ENCODE measurements at places on chromosomes 11 and 22.
A peak's percentile ranks its signal among the peaks of the same experiment; 100 is the strongest.

DNA sequence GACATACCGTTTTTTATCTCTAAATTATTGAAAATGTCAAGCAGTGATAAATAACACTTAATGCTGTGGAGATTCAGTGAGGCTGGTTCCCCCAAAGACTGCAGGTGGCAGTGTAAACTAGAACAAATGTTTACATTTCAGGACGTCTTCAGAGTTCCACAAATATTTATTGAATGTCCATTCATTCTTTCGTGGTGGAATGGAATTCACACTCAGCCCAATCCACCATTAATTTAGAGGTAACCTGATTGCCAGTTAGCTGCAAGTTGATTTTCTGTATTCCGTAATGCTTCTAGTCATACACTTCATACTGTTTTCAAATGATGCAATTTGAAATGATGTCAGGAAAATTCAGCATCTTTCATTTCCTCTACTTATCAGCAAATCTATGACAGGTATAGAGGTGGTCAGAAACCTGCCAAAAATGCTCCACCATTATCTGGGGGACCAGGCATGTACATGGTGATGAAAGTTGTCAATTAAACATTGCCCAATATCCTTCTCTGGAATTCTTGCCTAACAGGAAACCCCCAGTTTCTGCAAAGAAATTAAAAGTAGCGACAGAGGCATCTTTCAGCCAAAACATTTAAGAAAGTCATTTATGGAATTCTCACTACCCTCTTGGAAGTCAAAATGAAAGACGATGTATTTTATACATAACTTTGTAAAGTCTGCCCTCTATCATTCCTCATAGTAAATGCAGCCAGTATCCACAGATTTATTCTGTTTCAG is 94.3 kb upstream of the BMAL1 start:
- DNase-seq = peak; percentile 15

- no peak for DNase-seq
Measured at GRCh38 chr22:36938028-36938425, 24.6 kb downstream of the CSF2RB start.

DNA sequence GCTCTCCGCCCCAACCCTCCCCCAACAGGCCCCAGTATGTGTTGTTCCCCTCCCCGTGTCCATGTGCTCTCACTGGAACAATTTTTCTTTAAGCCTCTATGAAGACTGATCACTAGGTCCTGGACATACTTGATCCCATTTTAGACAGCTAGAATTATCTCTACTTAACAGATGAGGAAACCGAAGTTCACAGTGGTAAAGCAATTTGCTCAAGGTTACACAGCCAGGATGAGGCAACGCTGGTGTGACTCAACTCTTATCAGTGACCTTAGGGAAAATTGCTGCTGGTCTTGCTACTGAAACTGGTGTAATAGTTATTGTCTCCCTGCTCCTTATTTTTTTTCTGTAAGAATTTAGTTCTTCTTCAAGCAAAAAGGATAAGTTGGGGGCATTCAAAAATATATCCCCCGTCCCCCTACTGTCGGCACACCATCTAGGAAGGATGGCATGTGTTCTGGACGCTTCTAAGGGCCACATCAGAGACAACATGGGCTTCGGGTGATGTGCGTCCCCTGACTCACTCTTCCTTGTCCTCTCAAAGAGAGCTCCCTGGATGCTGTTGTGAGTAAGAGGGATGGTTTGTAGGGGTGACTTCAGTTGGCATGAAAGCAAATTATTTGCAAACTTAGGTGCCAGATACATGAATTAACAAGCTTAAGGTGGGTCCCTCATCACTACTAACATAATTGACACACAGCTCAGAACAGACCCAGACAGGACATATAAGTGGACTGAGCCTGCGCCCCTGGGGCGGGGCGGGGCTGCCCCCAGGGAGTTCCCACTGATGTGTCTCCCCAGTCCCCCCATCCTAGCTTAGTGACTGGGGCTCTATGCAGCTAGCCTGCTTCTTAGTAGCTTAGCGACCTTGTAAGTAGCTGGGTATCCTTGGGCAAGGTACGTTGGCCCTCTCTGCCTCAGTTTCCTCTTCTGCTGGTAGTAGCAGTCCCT is 23.6 kb upstream of the ALX4 start:
- no peak for DNase-seq

DNA sequence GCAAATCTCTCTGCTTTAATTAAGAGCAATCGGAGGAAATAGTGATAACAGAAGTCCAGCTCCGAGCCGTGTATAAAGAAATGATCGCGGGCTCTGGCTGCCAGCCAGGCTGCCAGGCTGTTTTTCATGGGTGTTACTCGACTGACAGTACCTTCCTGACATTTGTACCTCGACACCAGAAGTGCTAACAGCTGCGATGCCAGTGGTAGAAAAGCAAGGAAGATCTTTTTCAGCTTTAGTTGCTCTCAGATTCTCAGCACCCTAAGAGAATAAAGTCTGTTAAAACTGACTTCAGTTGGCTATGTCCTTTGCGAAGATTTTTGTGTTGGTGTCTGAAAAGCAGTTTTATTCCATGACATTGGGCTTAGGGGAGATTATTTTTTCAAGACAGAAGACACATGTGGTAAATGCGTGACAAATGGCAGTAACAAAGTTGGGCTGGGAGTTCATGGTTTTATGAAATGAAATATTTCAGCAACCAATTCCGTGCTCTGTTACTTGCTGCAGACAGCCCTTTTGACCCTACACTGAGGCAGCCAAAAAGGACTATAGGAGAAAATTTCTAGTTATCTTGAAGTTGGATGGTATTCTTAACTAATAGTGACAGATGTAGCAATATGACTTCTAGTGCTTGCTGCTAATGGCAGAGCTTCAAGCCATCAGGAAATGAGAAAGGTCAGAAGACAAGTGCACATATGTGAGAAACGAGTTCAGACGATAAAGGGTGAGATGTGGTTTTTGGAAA is 296.2 kb downstream of the CNTN5 start:
- no peak for DNase-seq

- DNase-seq = peak; percentile 16
Measured at GRCh38 chr11:13450832-13451397, 12.1 kb downstream of the BTBD10 start.

GRCh38 chr11:133929401-133930052 is 27.2 kb downstream of the IGSF9B start:
- DNase-seq = no peak

DNA sequence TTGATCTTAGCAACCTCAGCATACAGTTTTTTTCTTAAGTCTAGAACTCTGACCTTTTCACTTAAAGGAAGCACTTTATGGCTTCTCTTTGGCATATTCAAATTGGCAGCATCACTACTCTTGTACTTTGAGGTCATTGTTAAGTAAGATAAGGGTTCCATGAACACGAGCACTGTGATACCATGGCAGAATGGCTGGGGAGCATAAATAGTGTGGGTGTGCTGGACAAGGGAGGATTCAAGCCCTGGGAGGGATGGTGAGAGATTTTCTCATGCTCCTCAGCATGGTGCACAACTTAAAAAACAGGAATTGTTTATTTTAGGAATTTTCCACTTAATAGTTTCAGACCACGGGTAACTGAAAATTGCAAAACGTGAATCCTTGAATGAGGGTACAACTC is 111.4 kb downstream of the ATXN10 start:
- DNase-seq = no peak

DNA sequence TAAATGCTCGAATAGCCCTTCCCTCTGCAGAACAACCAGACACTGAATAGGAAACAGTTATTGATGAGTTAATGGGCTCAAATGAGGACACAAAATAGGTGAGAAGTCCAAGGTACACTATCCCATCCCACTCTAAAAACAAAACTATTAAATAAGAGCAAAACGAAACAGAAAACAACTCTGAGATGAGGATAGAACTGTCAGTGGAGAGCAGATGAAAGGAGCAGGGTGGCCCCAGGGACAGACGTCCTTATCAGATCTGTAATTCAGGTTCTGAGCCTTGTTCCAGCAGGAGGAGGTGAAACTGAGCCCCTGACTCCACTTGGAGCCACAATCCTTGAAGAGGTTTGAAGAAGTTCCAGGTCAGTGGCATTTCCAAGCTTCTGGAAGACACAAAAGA is 8.5 kb upstream of the SNX19 start:
- no peak for DNase-seq

GRCh38 chr11:120136356-120136755 is 1.6 kb downstream of the TRIM29 start:
- DNase-seq = no peak

- DNase-seq = no peak
Measured at GRCh38 chr11:46930089-46930488, 6.5 kb upstream of the CSTPP1 start.

DNA sequence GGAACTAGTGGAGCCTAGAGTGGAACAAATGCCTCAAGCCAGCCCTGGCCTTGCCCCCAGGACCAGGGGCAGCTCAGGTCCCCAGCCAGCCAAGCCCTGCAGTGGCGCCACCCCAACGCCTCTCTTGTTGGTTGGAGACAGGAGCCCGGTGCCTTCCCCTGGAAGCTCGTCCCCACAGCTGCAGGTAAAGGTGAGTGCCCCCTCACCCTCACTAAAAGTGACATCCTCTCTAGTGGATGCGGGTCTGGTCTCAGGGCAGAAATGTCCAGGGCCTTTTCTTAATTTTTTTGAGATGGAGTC is 21.5 kb downstream of the MICALL1 start:
- no peak for DNase-seq

GRCh38 chr11:105738986-105739795 is 129.3 kb downstream of the GRIA4 start:
- no peak for DNase-seq

GRCh38 chr11:117734601-117735024 is 62.4 kb downstream of the DSCAML1 start:
- DNase-seq = peak; percentile 16

DNA sequence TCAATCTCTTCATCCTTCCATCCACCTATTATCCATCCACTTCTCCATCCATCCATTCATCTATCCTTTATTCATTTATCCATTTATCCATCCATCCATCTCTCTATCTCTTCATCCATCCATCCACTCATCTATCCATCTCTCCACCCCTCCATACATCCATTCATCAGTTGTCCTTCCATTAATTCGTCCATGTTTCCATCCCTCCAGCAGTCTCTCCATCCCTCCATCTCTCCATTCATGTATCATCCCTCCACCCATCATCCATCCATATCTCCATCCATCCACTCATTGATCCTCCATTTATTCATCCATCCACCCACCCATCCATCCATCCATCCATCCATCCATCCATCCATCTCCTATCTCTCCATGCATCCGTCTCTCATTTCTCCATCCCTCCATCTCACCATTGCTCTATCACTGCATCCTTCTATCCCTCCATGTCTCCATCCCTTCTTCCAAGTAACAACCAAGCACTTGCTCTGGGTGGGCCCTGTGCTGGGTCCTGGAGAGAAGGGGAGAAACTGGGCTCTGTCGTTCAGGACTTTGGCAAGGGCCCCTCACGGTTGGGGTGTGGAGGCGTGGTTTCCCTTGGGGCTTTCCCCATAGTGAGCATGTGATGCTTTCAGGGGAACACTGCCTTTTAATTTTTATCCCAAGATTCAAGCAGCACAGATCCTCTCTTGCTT is 43.3 kb downstream of the SMIM38 start:
- DNase-seq = no peak

GRCh38 chr11:210122-210802 is 2.8 kb downstream of the RIC8A start:
- no peak for DNase-seq

DNA sequence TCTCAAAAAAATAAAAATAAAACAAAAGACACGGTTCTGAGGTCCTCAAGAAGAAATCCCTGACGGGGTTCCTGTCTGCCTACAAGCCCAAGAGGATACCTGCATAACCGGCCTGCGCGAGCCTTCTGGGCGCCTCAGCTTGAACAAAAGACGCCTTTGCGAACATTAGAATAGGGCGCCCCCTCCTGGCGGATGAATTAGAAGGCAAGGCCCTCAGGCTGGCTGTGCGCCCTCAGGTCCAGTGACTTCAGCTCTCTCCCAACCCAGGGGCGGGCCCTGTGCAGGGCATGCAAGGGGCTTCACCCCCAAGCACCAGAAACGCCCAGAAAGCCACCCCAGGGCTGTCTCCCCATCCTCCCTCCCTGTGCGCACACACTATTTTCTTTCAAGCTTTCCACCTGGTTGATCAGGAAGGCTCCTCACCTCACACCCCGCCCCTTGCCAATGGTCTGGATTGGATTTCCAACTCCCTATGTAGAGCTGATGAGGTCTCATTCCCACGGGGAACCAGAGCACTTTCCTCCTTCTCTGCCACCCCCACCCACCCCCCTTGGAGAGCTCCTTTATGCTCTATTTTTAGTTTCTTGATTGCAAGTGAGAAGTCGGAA is 273.3 kb downstream of the BUD13 start:
- peak; percentile 54 for DNase-seq

DNA sequence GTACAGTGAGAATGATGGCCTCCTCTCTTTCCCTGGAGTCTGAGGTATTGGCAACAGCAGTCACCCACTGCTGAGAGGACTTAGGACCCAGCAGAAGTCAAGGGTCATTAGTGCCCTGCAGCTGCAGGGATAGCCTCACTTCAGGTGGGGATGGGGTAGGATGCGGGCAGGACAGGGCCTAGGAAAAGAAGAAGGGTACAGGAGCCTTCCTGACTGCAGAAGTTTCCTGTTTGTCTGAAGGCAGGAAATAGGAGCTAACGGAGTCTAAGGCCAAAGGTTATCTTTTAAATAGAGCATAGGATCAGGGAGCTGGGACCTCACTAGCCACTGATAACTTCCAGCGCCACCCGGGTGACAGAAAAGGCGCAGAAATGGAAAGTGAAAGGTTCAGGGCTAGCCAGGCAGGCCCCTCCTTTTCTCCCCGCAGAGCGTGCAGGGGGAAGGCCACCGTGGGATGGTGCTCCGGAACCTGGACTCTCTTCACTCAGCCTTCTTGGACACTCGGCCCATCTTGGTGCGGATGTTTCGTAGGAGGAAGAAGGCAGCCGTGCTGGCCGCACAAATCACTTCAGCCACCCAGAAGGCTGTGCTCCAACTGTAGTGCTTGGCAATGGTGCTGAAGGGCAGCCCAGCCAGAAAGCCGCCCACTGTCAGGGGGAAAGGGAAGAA is 6.0 kb downstream of the TRAPPC4 start:
- no peak for DNase-seq

GRCh38 chr11:133990501-133990900 is 33.7 kb upstream of the IGSF9B start:
- DNase-seq = no peak

DNA sequence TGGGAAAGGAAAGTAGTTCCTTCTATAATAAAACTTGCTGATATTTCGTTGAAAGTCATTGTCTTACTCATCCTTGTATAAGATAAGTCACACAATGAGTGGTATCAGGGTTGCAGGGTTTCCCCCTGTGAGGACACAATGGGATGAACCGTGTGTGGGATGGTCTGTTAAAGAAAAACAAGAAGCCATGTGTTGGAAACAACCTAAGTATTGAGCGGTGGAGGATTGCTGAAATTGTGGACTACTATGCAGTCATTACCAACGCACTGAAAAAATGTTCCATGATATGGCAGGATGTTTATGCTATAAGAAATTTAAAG is 28.6 kb downstream of the PTPRJ start:
- DNase-seq = no peak

GRCh38 chr22:44455151-44455962 is 42.7 kb downstream of the RTL6 start:
- DNase-seq = peak; percentile 97

All from Jurkat, Clone E6-1 (cell line).